ENCODE measurements at places on chromosomes 16 and 17.

DNA sequence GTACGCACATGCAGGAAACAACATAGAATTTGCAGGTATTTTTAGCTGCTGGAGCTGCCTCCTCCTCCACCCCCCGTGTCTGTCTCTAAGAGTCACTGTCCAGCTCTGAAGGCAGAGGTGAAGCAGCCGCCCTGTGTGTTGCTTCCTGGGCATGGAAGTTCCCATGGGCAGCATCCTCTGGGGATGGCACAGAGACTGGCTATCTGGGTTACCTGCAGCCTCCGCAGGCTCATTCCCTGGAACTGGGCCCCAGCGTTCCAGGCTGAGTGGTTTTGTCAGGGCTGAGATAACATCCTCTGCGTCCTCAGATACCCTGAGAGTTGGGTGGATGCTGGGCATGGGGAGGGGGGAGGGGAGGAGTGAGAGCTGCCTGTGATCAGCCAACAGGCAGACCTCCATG, 41.5 kb upstream of the MRTFB start:
- no peak for DNase-seq

DNA sequence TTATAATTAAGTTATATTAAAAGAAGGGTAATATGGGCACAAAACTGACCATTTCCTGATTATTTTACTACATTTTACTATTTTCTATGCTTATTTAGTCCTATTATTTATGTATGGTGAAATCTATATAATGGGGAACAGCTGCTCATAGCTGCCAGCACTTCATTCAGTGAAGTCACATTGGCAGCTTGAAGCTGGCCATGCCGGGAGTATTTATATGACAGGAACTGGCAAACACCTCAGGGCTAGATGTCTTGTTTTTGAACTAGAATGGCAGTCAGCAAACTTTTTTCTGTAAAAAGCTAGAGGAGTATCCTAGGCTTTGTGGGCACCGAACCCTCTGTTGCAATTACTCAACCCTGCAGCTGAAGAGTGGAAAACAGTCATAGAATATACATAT, 104.1 kb downstream of the CDH13 start:
- DNase-seq: no peak

DNA sequence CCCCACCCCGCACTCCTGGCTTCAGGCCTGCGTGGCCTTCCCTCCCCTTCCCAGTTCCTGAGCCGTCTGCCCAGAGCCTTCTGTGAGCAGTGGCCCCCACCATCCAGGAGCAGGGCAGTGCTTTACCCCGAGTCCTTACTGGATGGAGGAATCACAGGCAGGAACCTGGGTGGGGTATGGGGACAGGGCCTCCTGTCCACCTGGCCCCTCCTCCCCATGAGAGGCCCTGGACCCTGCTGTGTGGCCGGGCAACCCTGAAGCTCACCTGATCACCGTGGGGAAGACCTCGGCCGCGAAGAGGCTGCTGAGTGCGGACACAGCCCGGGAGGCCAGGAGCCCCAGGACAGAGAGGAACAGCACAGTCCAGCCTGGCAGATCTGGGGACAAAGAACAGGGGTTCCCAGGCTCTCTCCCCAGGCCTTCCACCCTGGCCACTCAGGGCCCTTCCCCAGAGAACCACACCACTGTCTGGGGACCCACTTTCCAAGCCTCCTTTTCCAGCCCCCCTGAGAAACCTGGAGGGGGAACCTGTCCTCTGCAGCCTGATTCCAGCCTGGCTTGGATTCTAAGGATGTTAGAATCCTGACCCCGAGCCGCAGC, 3.2 kb downstream of the SLC22A31 start:
- DNase-seq: no peak

GRCh38 chr17:17347234-17347955, 44.2 kb downstream of the NT5M start:
- no peak for DNase-seq

DNA sequence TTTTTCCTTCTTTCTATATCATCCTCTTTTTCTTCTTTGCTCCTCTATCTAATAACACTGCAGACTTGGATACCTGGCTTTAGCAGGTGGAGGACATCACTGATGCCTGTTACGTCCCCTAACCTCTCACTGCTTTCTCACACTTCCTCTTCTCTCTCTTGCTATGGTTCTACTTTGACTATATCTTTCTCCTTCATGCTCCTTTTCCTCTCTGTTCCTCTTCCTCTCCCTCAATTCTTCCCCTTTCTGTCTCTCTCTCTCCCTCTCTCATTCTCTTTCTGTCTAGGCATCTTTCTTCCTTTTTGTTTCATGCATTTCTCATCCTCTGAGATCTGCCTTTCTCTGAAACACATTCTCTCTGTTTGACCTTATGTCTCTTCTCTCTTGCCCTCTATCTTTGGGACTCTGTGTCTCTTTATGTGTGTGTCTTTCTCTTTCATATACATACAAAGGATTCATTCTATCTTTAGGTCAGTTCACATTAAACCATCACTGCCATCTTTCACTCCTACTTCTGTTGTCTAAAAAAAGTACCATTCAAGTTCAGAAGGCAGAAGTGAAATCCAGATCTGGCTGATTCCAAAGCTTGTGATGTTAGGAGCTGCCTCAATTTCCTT, 353.7 kb downstream of the SHISA9 start:
- DNase-seq: no peak

DNA sequence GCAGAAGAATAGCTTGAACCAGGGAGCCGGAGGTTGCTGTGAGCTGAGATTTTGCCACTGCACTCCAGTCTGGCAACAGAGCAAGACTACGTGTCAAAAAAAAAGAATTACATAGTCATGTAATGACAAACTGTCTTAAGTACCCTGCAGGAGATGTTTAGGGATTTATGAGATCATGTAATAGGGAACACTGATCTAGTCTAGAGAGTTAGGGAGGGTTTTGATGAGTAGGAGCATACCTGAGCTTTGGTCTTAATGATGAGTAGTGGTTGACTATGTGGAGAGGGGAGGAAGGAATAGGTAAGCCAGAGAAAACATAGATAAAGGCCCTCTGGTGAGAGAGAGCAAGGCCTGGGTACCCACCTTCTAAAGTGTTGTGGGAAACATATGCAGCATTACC, 30.1 kb upstream of the NF1 start:
- DNase-seq: peak; percentile 46

GRCh38 chr16:4700997-4701743, 7.8 kb downstream of the NUDT16L1 start:
- DNase-seq: no peak

- DNase-seq: no peak
Observed at GRCh38 chr17:73899839-73900238, 255.6 kb upstream of the SDK2 start.

- peak; percentile 73 for DNase-seq
Observed at GRCh38 chr17:76681222-76682137, 29.3 kb downstream of the MXRA7 start.

- DNase-seq: no peak
Observed at GRCh38 chr17:49783071-49783715, 5.3 kb upstream of the KAT7 start.

- peak; percentile 77 for DNase-seq
Observed at GRCh38 chr17:31558748-31559583, 167.5 kb downstream of the RAB11FIP4 start.

DNA sequence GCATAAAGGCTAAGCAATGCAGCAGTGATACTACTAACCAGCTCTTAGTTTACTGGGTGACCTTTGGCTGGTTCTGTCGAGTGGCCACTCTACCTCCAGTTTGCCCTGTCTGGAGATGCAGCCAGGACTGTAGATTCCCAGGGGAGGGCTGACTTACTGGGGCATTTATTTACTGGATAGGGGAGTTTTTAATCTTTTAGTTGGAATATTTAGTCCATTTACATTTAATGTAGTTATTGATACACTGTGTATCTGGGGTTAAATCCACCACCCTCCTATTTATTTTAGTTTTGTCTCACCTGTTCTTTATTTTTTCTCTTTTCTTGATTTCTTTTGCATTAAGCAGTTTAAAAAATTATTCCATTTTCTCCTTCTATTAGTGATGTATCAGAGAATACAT, 112.9 kb downstream of the RPTOR start:
- no peak for DNase-seq

DNA sequence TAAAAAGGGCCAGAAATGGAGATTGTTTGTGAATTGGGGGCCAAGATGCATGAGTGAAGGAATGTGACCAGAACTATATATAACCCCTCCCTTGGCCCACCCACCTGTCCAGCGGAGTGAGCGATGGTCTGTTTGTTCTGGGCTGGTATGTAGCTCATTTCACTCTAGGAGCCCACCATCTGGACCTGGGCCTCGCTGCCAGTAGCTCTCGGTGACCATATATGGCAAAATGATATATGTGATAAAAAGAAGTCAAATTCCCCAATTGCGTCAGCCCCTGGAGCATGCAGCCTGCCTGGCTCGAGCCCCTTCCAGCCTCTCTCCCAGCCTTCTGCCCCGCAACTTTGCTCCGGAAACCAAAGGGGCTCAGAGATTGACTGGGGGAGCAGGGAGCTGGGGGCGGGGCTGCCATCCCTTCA, 47.3 kb downstream of the CCDC42 start:
- no peak for DNase-seq
